GM23248 (cell line): ENCODE measurements at places on chromosomes 6 and 20. TPM values are rescaled to one million over a fixed set of nuclear protein-coding genes. Genes with fewer than 3 reads are reported as not detected.

The KIF25 gene
- total RNA-seq = not detected in 2 replicates

The CST7 gene
- total RNA-seq = not detected in 2 replicates

DNA sequence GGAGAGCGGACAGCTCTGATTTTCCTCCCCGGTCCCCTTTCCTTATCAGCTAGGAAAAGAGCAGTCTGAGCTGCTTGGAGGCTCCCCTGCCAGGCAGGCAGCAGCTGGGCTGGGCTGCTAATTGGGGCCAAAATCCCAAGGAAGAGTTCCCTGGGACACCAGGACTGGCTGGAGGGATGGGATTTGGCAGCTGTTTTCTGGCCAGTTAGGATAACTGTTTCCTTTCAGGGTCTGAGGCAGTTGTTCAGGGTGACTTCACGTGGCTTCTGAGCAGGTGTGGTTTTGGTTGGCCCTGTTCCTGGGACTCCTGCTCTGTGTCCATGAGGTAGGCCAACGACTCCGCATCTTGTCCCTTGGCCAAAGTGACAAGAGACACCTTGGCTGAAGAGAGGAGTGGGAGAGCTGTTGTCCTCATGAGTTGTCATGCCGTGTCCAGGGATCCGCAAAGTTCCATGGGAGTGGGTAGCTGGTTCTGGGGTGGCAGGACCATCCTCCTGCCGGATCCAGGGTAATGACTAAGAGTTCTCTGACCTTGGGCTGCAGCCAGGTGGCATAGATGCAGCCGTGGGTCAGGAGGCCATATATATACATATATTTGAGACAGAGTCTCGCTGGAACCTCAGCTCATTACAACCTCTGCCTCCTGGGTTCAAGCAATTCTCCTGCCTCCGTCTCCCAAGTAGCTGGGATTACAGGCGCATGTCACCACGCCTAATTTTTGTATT, 21.2 kb downstream of the MRPS18A start:
- H3K4me1 ChIP-seq = peaks cover 30% of the 10 kb centered on the region
- H3K4me3 ChIP-seq = no peak overlapping the region
- no peak overlapping the region for H3K27ac ChIP-seq
- DNase-seq = no peak
- no peaks in the 10 kb centered on the region for H3K27me3 ChIP-seq

DNA sequence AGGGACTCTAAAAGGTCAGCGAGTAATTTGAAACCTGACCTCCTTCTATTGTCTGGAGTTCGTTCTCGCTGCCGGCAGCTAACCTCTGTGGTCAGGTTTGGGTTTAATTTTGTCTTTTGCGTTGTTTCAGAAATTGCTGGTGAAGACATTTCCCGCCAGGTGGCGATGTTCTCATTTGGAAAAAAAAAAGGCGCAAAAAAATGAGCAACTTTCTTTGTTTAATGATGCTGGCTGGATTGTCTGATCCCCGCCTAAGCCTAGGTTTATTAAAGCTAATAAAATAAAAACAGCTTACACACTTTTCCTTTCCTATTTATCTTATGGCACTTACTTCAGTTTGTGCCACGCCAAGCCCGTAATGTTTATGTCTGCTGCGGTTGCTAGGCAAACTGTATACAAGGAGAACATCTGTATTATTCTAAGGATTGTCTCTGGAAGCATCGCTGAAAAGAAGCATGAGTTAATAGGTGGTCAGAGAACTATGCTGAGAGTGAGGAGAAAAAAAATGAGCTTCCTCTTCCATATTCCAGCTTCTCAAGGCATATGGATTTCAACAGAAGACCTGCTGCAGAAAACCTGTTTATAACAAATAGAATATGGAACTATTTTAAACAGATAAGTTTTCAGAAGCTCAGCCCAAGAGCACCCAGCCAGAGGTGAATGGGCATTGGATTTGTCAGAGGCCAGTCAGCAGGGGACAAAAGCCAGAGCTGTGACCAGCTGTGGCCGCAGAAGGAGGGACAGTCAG, 205.7 kb downstream of the DOK5 start:
- no peaks in the 10 kb centered on the region for H3K4me1 ChIP-seq
- H3K27ac ChIP-seq = no peak overlapping the region
- H3K27me3 ChIP-seq = peaks cover 30% of the 10 kb centered on the region
- no peak overlapping the region for H3K4me3 ChIP-seq

- no peak for DNase-seq
- no peak overlapping the region for H3K4me3 ChIP-seq
- no peak overlapping the region for H3K27ac ChIP-seq
- no peaks in the 10 kb centered on the region for H3K27me3 ChIP-seq
- peaks cover 24% of the 10 kb centered on the region for H3K4me1 ChIP-seq
Observed at GRCh38 chr20:1804554-1804956, 90.7 kb upstream of the SIRPA start.
